Foreskin fibroblast (primary cell): ENCODE measurements at places on chromosomes 2 and 18.

DNA sequence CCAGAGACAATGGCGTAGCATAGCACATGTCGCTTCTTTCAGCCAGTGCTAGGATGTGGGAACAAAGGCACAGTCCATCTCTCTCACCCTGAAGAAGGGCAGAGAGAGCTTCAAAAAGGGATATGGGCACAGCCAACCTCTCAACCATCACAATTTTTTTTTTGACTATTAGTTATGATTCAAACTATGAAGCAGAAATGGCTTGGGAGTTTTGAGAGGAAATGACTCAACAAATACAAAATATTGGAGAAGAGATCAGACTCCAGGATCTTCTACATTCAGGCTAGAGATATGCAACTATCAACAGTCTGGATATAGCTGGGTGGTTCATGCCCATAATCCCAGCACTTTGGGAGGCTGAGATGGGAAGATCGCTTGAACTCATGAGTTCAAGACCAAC, 109.1 kb downstream of the MCFD2 start:
- peak; percentile 59 for DNase-seq

DNA sequence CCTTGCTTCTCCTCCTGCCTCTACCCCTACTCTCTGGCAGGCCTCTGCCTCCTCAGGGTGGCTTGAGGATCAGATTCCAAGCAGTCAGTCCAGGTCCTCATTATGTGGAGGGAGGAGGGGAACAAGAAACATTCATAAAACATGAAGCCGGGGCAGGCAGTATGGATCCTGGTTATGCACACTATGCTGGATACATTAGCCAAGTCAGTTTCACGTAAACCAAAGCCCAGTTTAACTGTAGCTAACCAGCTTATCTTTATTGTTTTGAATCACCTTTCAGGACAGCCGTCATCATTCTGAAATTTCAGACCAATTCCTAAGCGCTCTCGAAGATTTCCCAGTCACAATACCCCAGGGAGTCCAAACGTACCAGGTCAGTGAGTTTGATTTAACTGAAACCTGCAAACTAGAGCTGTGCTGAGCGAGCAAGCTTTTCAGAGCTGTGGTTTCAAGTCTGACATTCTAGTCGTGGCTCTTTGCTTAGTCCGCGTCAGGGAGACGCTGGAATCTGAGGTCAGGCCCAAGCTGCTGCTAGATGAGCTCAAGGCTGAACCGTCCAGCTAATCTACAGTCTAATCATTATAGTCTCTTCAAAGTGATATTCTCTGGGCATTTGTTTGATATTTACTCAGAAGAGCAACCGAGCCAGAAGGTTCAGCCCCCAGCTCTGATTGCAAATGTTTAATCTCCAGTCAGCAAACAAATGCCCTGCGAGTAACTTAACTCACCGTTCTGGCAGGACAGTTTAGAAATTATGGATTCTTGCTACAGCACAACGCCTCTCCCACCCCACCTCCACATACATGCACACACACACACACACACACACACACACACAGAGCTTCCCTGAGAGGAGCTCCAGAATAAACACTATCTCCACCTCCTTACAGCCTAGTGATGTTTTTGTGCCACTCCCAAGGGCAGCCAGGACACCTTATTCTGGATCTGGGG, 63.8 kb upstream of the BZW1 start:
- DNase-seq = peak; percentile 68

GRCh38 chr2:29113891-29114321, 1.3 kb upstream of the CLIP4 start:
- peak; percentile 95 for DNase-seq

- DNase-seq = peak; percentile 84
These were observed 106.4 kb upstream of the DAPL1 start for GRCh38 chr2:158688721-158689120.

DNA sequence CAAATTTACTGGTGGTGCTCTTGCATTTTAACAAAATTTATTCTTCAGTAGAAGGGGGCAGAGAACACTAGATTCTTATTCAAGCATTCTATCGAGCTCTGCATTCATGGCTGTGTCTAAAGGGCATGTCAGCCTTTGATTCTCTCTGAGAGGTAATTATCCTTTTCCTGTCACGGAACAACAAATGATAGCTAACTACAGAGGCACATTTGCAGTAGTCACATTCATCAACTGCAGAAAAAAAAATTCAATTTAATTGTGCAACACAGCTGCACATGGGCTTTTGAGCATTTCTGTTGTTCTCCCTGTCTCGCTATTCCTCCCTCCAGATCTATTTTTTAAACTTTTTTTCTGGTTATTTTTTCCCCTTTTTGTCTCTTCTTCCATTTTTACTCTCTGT, 13.0 kb upstream of the DLX1 start:
- DNase-seq = no peak

- no peak for DNase-seq
These were observed 2.1 kb downstream of the RNF149 start for GRCh38 chr2:101306410-101306809.

DNA sequence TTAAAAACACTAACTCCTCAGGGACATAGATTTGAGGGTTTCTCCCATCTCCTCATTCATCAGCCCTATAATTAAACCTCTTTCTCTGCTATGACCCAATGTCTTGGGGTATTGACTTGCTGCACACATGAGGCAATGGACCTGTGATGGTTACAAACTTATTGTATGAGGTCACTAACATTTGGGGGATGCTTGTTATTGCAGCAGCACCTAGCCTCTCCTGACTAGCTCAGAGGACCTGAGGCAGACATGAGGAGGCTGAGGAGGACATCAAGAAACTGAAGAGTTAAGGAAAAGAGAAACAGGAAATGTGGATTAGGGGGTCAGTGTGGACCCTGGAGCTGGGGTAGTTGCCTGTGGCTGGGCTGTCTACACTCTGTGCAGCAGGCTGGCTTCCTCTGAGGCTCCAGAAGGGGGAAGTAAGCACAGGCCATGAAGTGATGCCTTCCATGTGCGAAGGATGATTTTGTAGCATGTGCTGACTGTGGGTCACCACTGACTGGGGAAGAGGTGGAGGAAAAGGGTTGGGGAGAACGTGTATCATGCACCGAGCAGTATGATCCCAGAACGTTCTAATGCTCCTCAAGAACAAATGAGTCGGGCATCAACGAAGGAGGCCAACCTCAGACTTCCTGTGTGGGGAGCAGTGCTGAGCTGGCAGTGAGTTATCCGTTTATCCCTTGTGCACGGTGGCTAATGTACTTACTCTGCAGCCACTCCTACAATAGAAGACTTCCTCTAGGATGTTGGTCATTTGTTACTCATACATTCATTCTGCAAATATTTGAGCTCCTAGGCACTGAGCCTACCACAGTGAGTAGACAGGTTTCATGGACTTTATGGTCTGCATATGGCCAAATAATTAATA, 42.1 kb upstream of the RFX8 start:
- peak; percentile 98 for DNase-seq

GRCh38 chr2:68994864-68995263, 18.1 kb upstream of the ANTXR1 start:
- peak; percentile 50 for DNase-seq
